ENCODE measurements at places on chromosomes 11 and 22.
A peak's percentile ranks its signal among the peaks of the same experiment; 100 is the strongest.

GRCh38 chr11:831118-831864 lies 1.5 kb upstream of the CD151 start:
- DNase-seq = no peak

DNA sequence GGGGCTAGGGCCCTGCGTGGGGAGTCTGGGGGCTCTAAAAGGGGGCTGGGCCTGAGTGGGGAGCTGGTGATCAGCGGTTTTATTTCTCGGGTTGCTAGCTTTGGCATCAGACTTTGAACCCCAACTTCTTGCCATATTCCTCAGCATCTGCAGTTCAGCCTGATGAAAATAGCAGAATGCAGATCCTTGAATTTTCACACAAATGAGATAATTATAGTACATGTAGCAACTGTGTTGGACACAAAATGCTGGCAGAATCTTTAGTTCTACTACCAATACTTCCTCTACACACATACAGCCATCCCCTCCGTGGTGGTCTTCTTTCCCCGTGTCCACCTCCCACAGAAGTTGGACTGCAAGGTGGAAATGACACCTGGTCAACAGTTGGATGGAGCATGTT lies 1.5 kb downstream of the ZC3H7B start:
- no peak for DNase-seq

GRCh38 chr22:23387827-23388516 lies 192.1 kb downstream of the IGLL1 start:
- DNase-seq = no peak

- no peak for DNase-seq
Measured at GRCh38 chr22:30773919-30774318, 79.2 kb downstream of the OSBP2 start.

GRCh38 chr11:774873-775592 lies 2.3 kb downstream of the GATD1 start:
- DNase-seq = peak; percentile 33

DNA sequence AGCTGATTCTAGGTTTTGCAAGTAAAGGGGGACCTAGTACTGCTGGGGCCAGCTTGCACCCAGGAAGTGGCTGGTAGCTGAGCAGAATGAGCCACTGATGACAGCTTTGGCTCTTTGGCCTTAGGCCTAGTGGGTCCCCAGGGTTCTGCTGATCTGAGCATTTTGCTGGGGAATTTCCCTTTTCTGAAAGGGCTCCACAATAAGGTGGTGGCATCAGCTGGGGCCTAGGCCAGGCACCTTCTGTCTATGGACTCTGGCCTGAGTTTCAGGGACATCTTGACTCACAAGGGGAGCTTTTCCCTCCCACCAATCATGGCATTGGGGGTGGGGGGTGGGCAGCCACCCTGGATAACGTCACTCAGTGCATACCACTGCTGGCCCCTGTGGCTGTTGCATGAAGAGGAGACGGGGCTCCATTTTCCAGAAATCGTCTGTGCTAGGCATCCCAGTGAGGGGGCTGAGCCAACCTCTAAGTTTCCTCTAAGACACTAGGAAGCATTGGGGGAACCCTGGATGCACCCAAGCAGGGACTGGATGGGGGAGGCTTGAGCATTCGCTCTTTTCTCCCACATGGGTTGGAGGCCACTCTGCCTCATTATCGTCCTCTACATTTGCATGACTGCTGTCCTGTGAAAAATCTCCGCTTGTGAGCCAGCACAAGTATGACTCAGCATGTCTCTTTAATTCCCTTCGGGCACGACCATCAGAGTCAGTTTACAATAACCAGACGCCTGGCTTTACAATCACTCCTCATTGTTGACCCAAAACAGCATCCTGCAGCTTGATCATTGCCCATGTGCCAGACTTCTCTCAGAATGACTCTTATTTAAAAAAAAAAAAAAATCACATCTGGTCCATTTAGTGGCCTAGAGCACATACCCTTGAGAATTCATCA lies 145.0 kb upstream of the THY1 start:
- peak; percentile 94 for DNase-seq

GRCh38 chr11:105622016-105622415 lies 12.1 kb downstream of the GRIA4 start:
- no peak for DNase-seq

DNA sequence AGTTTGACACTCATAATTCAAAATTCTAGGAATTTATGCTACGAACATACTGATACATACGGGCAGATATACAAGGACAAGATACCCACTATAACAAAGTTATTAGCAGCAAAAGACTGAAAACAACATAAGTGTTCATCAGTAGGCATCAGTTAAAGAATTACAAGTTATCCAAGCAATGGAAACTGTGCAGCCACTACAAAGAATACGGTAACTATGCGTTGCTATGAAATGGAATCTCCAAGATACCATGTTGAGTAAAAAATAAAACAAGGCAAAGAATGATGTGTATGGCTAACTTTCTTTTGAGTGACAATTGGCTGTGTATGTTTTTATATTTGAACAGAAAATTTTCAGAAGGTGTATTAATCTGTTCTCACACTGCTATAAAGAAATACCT lies 151.7 kb downstream of the ADAMTS15 start:
- DNase-seq = peak; percentile 42

DNA sequence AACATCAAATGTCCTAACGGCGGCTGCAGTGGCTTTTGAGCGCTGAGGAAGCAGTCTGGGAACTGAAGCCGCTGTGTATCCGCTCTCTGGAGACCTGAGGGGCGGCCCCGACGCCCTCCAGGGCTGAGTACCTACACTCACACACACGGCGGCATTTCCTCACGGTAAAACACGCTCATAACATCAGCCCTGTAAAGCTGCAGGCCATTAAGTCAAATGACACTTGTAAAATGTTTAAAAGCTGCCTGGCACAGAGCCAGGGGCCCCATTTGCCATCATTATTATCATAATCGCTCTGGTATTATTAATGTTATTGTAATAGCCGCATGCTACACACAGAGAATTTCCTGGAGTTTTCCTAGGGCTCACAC lies 5.1 kb downstream of the CARS1 start:
- no peak for DNase-seq

DNA sequence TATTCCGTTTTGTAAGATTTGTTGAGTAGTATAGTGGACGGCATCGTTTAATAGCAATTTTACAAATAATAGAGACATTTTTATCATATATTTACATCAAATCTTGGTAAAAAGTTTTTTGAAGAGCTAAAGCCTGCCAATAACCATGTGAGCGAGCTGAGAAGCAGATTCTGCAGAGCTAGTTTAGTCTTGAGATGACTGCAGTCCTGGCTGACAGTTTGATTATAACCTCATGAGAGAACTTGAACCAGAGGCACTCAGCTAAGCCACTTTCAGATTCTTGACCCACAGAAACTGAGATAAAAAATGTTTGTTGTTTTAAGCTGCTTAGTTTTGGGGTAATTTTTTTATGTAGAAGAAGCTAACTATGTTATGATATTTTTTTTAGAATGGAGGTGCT lies 78.9 kb downstream of the PDE3B start:
- DNase-seq = no peak

GRCh38 chr22:17655289-17655688 lies 16.7 kb downstream of the BCL2L13 start:
- DNase-seq = no peak

DNA sequence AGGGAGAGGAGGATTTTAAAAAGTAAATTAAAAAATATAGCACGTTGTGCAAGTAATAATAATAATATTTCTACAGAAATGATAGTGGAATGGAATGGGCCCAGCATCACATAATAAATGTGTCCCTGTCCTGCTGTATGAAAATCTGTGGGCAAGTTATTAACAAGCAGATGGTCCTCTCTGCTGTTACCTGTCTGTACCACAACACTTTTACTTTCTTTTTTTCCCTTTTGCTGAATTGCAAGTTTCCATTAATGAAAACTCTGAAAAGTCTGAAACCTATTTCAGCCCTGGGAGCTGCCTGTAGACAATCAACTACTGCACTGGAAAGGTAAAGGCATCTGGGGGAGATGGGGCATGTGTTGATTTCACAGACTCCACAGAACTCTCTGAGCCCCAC lies 937.1 kb downstream of the OPCML start:
- DNase-seq = no peak

GRCh38 chr11:12205330-12205729 lies 94.9 kb downstream of the MICAL2 start:
- peak; percentile 41 for DNase-seq

DNA sequence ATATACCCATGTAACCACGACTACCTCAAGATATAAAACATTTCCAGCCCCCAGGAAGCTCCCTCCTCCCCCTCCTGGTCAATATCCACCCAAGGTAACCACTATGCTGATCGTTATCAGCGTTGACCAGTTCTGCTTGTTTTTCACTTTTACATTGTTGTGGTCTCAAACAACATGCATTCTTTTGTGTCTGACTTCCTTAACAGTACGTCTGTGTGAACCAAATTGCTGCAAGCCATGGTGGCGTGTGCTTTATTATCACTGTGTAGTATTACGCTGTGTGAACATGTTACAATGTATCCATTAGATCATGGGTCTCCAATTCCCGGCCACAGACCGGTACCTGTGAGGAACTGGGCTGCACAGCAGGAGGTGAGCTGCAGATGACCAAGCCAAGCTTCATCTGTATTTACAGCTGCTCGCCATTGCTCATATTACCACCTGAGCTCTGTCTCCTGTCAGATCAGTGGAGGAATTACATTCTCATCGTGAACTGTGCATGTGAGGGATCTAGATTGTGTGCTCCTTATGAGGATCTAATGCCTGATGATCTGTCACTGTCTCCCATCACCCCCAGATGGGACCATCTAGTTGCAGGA lies 15.5 kb upstream of the GRK3 start:
- DNase-seq = no peak

DNA sequence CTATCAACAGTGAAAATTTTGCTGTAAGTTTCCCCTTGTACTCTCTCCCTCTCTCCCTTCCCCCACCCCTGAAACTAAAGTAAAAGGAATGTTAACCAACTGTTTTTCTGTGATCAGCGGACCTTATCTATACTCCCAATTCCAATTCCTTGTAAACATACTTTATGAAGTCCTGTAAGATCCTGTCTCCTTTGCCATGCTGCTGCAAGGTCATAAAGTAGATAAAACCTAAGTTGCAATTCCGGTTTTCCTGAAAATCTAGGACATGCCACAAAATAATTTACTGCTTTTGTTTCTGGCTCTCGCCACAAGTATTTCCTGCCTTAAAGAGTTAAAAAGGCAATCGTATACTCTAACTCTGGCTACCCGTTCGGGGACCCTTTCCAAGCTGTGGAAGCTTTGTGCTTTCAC lies 1469.0 kb downstream of the LRRC4C start:
- peak; percentile 24 for DNase-seq

GRCh38 chr11:75907906-75908527 lies 93.0 kb downstream of the UVRAG start:
- no peak for DNase-seq

- no peak for DNase-seq
Measured at GRCh38 chr11:33187998-33188722, 26.9 kb upstream of the CSTF3 start.

DNA sequence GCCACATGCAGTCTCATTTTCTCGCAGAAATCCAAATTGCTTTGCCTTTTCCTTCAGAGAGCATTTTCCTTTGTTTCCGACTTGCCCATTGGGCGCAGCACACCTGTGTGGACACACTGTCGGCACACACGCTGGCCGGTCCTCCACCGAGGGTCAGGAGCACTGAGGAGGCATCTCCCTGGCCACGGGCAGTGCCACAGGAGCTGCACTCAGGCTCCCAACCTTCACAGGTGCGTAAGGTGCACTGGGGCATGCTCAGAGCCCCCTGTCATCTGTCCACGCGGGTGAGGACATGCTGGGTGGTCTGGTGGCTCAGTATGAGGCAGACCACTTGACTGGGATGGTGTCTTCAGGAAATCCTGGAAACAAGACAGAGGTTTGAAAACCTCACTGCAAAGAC lies 779.1 kb downstream of the BRD1 start:
- DNase-seq = no peak

GRCh38 chr11:75150879-75151278 lies at the start of gene SLCO2B1:
TSS of gene SLCO2B1 (plus strand) at chr11:75151107. CDS start at chr11:75151382, 275 bp downstream.
- DNase-seq = no peak

GRCh38 chr11:94649964-94650623 lies 82.9 kb downstream of the PIWIL4 start:
- DNase-seq = no peak

- DNase-seq = no peak
Measured at GRCh38 chr22:38223289-38223960, 21.6 kb downstream of the MAFF start.

DNA sequence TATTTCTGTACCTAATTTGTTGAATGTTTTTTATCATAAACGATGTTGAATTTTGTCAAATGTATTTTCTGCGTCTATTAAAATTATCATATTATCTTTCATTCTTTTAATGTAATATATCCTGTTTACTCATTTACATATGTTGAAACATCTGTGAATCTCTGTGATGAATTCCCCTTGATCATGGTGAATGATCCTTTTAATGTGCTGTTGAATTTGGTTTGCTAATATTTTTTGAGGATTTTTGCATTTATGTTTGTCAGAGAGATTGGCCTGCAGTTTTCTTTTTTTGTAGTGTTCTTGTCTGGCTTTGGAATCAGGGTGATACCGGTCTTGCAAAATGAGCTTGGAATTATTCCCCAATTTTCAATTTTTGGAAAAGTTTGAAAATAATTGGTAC lies 569.3 kb upstream of the CCDC179 start:
- no peak for DNase-seq

- DNase-seq = no peak
Measured at GRCh38 chr22:50583294-50583861, 729 bp upstream of the CHKB start.

GRCh38 chr22:49533886-49534285 lies 293.8 kb downstream of the BRD1 start:
- no peak for DNase-seq

- DNase-seq = no peak
Measured at GRCh38 chr22:16559056-16559955, 33.3 kb downstream of the CCT8L2 start.

- peak; percentile 31 for DNase-seq
Measured at GRCh38 chr11:133082841-133083488, 449.3 kb downstream of the OPCML start.

GRCh38 chr11:69860244-69860643 lies 41.0 kb upstream of the FGF3 start:
- no peak for DNase-seq

- DNase-seq = no peak
Measured at GRCh38 chr11:76229690-76230240, 23.5 kb upstream of the WNT11 start.

- DNase-seq = peak; percentile 78
Measured at GRCh38 chr22:35660291-35661127, 12.3 kb downstream of the APOL6 start.

- peak; percentile 99 for DNase-seq
Measured at GRCh38 chr11:111735262-111736116, 30.7 kb downstream of the PPP2R1B start.

- no peak for DNase-seq
Measured at GRCh38 chr11:4466871-4467442, 15.5 kb upstream of the OR52K1 start.

DNA sequence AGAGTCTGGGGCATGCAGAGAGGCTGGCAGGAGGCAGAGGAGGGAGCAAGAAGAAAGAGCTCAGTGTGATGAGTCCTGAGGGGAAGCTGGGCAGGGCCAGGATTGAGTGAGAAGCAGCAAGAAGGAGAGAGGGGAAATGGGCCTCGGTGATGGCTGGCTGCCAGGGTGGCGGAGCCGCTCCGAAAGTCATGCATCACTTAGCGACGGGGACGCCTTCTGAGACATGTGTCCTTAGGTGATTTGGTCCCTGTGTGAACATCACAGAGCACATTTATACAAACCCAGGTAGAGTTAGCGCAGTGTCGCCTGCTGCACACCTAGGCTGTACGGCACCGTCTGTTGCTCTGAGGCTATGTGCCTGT lies 15.1 kb downstream of the TBC1D22A start:
- DNase-seq = no peak

All from mesenchymal stem cell (in vitro differentiated cells and primary cell).